Activated CD8-positive, alpha-beta T cell treated with anti-CD3 and anti-CD28 coated beads, Interleukin-2, amount 10 ng/mL, durations not matched to agents 7 days and 5 days (primary cell): ENCODE measurements at places on chromosomes 5 and 9. TPM values are rescaled to one million over a fixed set of nuclear protein-coding genes. Genes with fewer than 3 reads are reported as not detected.
A peak's percentile ranks its signal among the peaks of the same experiment; 100 is the strongest.

DNA sequence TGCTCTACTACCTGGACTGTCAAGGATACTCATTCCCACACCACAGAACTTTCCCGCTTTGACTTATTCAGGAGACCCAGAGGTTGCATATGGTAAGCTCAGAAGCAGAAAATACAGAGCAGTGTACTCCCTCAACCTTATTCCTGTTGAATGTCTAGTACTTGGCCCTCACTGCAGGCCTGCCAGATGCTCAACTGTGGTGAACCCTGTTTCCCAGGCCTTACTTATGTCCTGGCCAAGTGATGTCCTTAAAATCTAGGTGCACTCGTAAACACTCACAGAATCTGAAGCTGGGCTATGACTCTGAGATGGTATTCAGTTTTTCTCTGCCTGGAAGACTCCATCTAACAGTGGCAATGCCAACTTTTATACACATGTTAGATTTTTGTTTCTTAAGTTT, 21.0 kb downstream of the DIAPH1 start:
- H3K36me3 ChIP-seq: peaks cover 57% of the 10 kb centered on the region
- H3K4me3 ChIP-seq: no peak overlapping the region
- H3K4me1 ChIP-seq: peaks cover 72% of the 10 kb centered on the region

GRCh38 chr9:37215830-37216229, 95.5 kb downstream of the ZCCHC7 start:
- H3K27ac ChIP-seq: no peak overlapping the region
- peaks cover 9% of the 10 kb centered on the region for H3K36me3 ChIP-seq
- H3K4me3 ChIP-seq: no peak overlapping the region
- H3K4me1 ChIP-seq: peaks cover 8% of the 10 kb centered on the region

NR2F1 gene
- not detected for total RNA-seq

TMEM267 gene
- total RNA-seq: 13.6 TPM

GRCh38 chr5:96590796-96591195, 71.4 kb upstream of the CAST start:
- peaks cover 36% of the 10 kb centered on the region for H3K27me3 ChIP-seq
- H3K4me1 ChIP-seq: no peaks in the 10 kb centered on the region
- no peak for DNase-seq
- no peaks in the 10 kb centered on the region for H3K36me3 ChIP-seq

DNA sequence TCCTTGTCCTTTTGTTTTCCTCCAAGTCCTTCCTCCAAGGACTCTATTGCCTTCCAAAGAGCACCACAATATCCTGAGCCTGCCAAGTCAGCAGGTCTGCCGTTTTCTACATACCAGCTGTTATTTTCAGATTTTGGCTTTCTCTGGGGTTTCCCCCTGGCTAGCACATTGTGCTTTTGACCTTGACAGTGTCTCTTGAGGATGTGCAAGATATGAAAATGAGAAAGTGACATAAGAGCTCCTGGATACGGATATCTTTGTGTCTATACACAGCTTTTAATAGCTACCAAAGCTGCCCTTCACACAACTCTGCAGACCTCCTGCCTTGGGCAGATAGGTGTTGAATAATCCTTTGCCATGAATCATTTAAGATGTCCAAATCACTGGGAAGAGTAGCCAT, 67.0 kb downstream of the HAPLN1 start:
- no peak for DNase-seq
- no peaks in the 10 kb centered on the region for H3K27me3 ChIP-seq
- no peaks in the 10 kb centered on the region for H3K4me1 ChIP-seq
- no peak overlapping the region for H3K4me3 ChIP-seq

SLC23A1 gene
- 1.5 TPM for total RNA-seq

GRCh38 chr5:139167952-139168720, 30.0 kb downstream of the SIL1 start:
- H3K36me3 ChIP-seq: peaks cover 6% of the 10 kb centered on the region
- no peak overlapping the region for H3K4me3 ChIP-seq
- no peaks in the 10 kb centered on the region for H3K27me3 ChIP-seq
- no peak for DNase-seq

DNA sequence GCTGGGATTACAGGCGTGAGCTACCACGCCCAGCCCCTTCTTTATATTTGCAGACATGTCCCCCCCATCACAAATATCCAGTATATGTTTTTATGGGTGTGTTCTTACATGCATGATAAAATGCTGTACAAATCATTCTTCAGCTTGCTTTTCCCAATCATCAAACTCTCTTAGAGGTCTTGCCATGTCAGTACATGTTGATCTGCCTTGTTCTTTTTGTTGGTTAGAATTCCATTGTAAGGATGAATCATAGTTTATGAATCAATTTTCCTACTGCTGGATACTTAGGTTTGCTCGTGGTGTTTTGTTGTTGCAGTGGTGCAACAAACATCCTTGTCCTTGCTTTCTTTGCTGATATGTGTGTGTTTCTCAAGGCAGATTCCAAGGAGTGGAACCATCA, 79.9 kb upstream of the NEURL1B start:
- no peaks in the 10 kb centered on the region for H3K27me3 ChIP-seq
- no peak for DNase-seq
- H3K4me3 ChIP-seq: no peak overlapping the region

DNA sequence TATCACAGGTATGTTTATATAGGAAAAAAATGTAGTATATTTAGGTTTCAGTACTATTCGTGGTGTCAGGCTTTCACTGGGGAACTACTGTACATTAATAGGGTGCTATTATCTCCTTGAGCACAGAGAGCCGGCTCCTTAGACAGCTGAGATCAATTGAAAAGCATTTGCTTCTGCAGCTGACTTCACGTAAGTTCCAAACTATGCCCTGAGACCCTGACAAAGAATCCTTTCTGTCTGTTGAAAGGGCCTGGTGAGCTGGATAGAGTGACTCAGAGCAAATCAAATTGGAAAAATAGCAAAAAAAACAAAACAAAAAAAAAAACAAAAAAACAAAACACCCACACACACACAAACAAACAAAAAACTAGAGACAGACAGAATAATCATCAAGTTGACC, 652.0 kb downstream of the MTRR start:
- no peak overlapping the region for H3K4me3 ChIP-seq
- H3K27ac ChIP-seq: no peak overlapping the region
- no peak for DNase-seq
- H3K27me3 ChIP-seq: no peaks in the 10 kb centered on the region
- no peaks in the 10 kb centered on the region for H3K36me3 ChIP-seq

- peaks cover 68% of the 10 kb centered on the region for H3K27me3 ChIP-seq
- H3K27ac ChIP-seq: no peak within 1 kb of the TSS
- H3K36me3 ChIP-seq: peaks cover 2% of the 10 kb centered on the region
- peak within 1 kb of the TSS; percentile 66 for H3K4me3 ChIP-seq
Measured at GRCh38 chr5:107670932-107671741, at the start of gene EFNA5. Gene EFNA5, minus strand, starts transcription at chr5:107670937.

DNA sequence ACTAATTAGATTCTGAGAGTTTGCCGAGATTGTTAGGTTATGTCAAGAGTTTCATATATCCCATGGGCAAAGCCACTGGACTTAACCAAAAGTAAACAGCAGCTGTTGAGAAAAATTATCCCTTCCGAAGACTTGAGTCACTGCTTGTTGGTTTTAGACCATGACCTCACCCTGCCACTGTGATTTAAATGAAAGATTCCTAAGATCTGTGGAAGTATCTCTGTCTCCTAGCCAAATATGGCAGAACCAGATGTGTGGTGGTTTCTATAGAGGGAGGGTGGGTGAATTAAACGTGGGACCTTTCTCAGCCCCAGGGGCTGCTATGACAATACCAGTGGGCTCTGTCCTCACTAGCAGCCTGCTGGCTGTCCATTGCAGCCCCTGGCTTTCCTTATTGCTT, 19.3 kb downstream of the DMRT3 start:
- H3K36me3 ChIP-seq: no peaks in the 10 kb centered on the region
- H3K27ac ChIP-seq: no peak overlapping the region
- H3K4me3 ChIP-seq: no peak overlapping the region
- peaks cover 8% of the 10 kb centered on the region for H3K4me1 ChIP-seq
- DNase-seq: no peak
- peaks cover 15% of the 10 kb centered on the region for H3K27me3 ChIP-seq

DNA sequence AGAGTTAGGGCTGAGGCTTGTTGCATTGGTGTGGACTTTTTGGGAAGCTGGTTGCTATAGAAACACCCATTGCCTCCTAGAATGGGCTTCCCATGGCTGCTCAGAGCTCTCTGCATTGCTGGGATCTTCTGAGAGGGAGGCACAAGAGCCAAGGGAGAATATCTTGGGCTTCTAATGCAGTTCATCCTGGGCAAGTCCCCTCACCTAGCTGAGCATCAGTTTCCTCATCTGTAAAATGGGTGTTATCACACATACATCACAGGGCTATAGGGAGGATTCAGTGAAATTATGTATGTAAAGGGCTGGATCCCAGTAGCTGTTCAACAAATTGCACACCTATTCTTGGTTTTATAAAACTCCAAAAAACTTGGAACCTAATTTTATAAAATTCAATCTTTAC, 106.1 kb upstream of the ALDH1B1 start:
- no peaks in the 10 kb centered on the region for H3K4me1 ChIP-seq
- DNase-seq: no peak
- no peak overlapping the region for H3K4me3 ChIP-seq
- no peaks in the 10 kb centered on the region for H3K36me3 ChIP-seq
- peaks cover 8% of the 10 kb centered on the region for H3K27me3 ChIP-seq
- no peak overlapping the region for H3K27ac ChIP-seq

GRCh38 chr9:90162819-90163218, 479.8 kb downstream of the DIRAS2 start:
- no peak overlapping the region for H3K27ac ChIP-seq
- DNase-seq: no peak
- H3K27me3 ChIP-seq: peaks cover 9% of the 10 kb centered on the region
- H3K4me1 ChIP-seq: peaks cover 5% of the 10 kb centered on the region
- H3K36me3 ChIP-seq: no peaks in the 10 kb centered on the region

GRCh38 chr5:173890195-173890991, 2.2 kb downstream of the CPEB4 start:
- no peaks in the 10 kb centered on the region for H3K27me3 ChIP-seq
- no peak for DNase-seq
- H3K4me1 ChIP-seq: peaks cover 57% of the 10 kb centered on the region
- H3K36me3 ChIP-seq: peaks cover 17% of the 10 kb centered on the region
- no peak overlapping the region for H3K27ac ChIP-seq

CRHBP gene
- 0.34 TPM for total RNA-seq
